ENCODE measurements at places on chromosomes 3 and 15.

- DNase-seq, result no peak
Observed at GRCh38 chr3:108171106-108171505, 51.1 kb downstream of the IFT57 start.

DNA sequence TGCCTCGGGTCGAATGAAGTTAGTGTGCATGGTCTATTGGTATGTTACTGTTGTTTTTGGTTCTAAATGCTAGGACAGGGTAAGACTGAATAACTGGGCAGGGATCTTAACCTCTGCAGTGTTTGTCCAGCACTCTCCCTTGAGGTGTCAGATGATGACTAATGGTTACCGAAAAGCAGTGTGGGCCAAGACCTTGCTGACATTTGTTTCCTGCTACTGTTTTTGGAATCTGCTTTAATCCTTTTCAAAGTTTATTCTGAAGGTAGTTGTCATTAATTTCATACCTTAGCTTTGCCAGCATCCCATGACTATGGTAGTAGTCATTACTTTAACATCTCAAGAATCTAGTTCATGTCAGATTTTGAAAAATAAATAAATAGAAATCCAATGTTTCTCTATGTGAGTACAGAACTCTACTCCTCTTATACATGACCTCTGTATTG lies 117.0 kb downstream of the P3H2 start:
- DNase-seq, result no peak

DNA sequence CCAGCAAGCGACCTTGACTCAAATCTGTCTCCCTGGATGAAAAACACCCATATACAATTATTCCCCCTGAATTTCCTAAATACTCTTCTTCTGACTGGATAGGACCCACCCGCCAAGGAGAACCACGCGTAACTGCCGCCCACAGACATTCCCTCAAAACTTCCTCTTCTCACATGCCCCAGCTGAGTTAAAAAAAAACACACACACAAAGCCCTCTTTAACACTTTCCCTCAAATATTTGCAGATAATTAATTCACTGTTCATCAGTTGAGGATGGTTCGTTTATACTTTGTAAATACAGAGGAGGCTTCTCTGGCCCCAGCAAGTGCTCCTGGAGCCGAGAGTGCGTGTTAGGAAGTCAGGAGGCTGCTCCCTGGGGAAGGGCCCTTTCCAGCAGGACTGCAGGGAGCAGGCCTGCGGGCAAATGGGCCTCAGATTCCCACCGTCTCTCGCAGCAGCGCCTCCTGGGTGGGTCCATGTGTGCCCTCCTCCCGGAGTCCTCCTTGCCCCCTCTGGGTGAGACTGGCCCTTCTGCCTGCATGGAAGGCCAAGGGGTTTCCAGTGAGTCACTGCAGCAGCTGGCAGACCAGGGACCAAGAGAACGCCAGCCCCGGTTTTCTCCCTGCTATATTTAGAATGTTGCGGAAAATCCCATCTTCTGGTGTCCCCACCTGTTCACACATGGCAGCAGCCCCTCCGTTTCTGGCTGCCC lies 46.8 kb downstream of the MGLL start:
- DNase-seq, result no peak

GRCh38 chr3:190017521-190018288 lies 103.0 kb downstream of the P3H2 start:
- DNase-seq, result peak; percentile 46

DNA sequence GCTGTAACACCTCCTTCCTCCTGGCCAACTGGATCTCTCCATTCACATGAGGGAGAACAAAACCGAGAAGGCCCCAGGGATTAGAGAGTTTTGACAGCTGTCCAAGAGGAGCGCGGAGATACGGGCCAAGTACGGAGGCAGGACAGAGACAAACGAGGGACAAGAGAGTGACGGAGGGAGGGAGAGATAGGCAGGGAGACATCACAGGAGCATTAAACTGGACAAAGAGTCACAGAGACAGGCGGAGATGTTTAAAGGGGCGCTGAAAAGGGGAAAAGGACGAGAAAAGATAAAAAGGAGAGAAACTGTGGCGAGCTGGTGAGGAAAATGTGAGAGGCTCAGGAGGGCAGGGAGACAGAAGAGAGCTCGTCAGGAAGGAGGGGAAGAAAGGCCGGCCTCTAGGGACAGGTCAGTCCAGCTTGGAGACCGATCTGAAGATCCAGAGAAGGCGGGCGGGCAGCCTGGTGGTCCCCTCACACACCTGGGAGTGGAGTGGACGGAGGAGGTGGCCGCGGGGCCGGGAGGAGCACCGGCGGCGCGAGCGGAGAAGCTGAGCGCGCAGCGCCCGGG lies 40.5 kb upstream of the ROPN1 start:
- peak; percentile 52 for DNase-seq

DNA sequence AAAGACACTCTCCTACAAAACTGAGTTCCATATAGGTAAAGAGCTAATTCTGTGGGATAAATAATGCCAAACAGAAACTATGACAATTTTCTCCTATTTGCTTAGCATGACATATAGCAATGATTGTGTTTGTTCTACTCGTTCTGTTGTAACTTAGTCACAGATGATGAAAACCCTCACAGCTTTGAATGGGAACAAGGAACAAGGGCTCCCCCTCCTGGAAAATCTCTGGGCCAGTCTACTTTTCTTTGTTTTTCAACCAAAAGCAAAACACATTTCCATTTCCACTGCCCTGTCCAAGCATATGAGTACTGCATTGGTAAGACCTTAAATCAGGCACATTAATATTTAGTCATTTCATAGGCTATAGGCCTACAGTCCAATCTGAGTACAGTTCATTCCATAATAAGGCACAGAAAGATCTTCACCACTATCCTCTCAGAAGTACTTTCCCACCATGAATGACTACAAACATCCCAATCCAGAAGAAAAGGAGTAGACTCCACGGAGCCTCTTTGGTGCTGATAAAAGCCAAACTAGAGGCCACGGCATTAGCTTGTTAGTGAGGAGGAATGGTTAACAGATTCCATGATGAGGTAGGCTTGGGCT lies 67.1 kb downstream of the ATP8B4 start:
- peak; percentile 20 for DNase-seq

DNA sequence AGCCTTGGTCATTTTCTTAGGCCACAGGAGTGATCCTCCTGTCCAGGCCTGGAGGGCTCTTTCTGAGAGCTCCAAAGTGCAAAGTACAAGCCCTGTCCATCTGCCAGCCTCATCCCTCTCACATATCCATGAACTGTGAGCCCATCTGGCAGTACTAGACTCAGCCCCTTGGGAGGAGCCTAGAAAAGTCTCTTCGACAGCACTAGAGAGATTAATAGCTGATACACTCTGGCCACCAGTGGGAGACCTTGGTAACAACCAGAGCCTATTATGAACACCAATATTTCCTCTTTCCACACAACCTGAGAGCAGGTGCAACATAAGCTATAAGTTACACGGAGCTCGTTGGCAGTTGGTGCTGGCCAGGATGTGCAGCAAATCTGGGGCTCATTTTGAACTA lies 59.5 kb upstream of the DCLK3 start:
- DNase-seq, result no peak

DNA sequence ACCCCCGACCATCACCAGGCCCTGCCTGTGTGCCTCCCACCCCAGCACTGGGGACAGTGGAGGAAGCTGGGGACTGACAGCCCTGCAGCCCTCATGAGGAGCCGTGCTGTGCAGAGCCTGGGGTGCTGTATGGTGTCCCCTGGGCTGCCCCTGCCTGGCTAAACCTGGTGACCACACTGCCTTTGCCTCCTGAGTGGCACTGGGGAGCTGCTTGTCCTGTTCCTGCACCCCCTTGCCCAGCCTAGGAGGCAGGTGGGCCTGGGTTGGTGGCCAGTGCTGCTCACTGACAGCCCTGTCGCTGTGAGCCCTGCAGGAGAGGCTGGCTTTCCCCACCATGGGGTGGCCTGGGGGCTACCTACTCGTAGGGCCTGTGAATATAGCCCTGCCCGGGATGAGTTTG lies 159.4 kb downstream of the NSMCE3 start:
- DNase-seq, result no peak

GRCh38 chr15:65646486-65646885 lies 24.7 kb downstream of the SLC24A1 start:
- DNase-seq, result no peak

GRCh38 chr3:117669774-117670173 lies 960.2 kb downstream of the TUSC7 start:
- no peak for DNase-seq

- no peak for DNase-seq
Observed at GRCh38 chr15:38905632-38906031, 341.0 kb upstream of the RASGRP1 start.

DNA sequence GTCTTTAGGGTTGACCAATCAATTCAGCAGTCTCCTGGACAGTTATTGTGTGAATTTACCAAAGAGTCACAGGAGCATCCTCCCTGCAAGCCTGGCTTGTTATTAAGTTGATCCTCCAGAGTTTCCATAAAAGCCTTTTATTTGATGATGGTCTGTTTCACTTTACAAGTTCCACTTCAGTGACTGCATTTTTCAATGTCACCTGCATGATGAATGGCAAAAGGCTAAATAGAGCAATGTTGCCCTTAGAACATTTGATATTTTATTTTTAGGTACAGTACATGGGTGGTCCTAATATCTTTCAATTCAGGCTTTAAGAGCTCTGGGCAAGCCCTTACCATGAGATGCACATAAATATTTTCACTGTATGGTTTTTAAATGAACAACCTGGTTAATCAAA lies 22.6 kb downstream of the GUCA1C start:
- DNase-seq, result no peak

DNA sequence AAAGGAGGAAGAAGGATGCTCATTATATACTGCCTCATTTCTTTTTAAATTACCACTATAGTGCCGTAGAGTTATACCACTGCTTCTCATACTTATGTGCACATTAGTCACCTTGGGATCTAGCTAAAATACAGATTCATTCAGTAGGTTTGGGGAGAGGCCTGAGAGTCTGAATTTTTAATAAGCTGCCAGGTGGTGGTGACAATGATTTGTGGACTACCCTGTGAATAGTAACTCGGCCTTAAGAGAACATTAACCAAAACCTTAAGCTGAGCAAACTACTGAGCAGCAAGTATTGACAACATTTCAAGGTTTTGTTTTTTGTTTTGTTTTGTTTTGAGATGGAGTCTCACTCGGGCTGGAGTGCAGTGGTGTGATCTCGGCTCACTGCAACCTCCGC lies 19.8 kb downstream of the UBA5 start:
- DNase-seq, result no peak

DNA sequence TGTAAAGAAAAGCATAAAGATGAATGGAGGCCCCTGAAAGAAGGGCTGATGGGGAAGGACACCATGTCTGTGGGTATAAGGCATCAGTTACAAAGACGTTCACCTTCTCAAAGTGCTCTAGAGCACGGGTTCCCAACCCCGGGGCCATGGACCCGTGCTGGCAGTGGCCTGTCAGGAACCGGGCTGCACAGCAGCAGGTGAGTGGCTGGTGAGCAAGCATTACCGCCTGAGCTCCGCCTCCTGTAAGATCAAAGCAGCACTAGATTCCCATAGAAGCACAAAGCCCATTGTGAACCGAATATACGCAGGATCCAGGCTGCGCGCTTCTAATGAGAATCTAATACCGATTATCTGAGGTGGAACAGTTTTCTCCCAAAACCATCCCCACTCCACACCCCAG lies 25.7 kb downstream of the MYO1E start:
- no peak for DNase-seq

DNA sequence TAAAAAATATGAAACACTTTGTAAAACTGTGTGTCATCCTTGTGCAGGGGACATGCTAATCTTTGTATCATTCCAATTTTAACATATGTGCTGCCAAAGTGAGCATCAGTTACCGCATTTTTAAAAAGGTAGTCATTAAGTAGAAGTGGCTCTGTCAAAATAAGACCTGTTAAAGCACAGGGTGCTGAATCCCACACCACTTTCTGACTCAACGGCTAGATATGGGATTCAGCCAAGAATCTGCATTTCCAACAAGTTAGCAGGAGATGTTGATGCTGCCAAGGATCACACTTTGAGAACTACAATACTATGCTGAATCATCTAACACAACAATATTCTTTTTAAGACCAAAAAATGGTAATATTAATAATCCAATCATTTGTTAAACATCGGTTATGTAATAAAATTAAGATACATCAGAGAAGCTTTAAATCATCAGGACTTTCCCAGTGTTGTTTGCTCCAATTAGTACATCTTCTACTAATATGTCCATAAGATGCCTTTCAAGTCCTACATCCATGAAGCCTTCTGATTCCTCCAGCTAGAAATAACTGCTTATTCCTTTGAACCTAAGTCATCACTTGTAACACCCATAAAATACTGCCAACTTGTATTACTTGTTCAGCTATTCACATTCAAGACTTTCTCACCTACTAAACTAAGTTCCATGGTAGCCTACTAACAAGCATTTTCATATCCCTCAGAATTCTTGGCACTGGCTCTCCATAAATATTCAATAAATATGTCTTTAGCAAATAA lies 71.1 kb downstream of the TBL1XR1 start:
- DNase-seq, result no peak

- no peak for DNase-seq
Observed at GRCh38 chr15:66423149-66423548, 36.4 kb downstream of the MAP2K1 start.

- DNase-seq, result no peak
Observed at GRCh38 chr3:36942638-36943248, 2.1 kb downstream of the TRANK1 start.

GRCh38 chr3:109927726-109928125 lies 590.4 kb upstream of the DPPA4 start:
- DNase-seq, result no peak

DNA sequence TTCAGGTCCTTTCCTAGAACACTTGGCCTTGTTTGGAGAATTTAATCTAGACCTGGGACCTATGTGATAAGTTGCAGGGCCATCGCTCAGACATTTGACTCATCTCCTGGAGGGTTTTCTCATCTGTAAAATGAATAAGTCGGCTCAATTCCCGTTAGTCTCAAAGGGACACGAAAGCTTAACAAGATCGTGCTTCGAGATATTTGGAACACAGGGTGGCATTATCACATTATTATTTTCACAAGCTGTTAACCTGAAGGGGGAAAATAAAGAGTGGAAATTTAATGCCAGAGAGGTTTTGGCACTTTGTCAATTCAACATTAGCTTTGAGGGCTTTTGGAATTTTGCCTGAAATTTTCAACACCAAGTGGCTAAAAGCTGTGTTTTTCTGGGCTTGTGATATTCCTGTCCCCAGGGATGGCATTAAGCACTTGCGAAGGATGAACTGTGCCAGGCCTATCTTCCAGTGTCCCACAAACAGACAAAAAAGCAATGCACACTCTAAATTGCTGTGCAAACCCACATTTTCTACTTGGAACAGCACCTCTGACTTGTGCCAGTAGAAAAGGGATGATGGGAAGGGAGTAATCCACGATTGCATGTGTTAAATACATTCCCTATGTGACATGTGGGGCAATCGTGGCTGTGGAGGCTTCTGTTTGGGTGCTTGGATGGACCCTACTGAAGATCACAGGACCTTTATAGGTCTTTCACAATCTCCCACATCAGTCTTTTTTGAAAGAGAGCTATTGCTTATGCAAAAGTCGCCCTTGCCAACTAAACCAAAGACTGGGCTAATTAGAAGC lies 478.7 kb downstream of the MFSD1 start:
- DNase-seq, result no peak

- DNase-seq, result no peak
Observed at GRCh38 chr3:52773361-52774065, 2.8 kb upstream of the NEK4 start.
